Hair follicular keratinocyte (primary cell): ENCODE measurements at places on chromosomes 12 and 14. TPM values are rescaled to one million over a fixed set of nuclear protein-coding genes. Genes with fewer than 3 reads are reported as not detected.

The SPATS2 gene
- 24.4 and 31.1 TPM in 2 replicates for total RNA-seq

The HNF1A gene
- total RNA-seq, result not detected in 2 replicates

The TXNDC16 gene
- total RNA-seq, result 2.2 and 2.7 TPM in 2 replicates

The GPR135 gene
- 0.15 and 0.23 TPM in 2 replicates for total RNA-seq

The NRXN3 gene
- 0.27 TPM in 1 of 2 replicates, not detected in the other for total RNA-seq

The ACRBP gene
- total RNA-seq, result 0.16 TPM in 1 of 2 replicates, not detected in the other

The GZMH gene
- not detected in 2 replicates for total RNA-seq

The ACADS gene
- total RNA-seq, result 8.5 and 19.1 TPM in 2 replicates

The CMA1 gene
- total RNA-seq, result not detected in 2 replicates

The TECPR2 gene
- 4.3 and 8.1 TPM in 2 replicates for total RNA-seq

The CCDC175 gene
- not detected in 2 replicates for total RNA-seq

The AICDA gene
- not detected in 2 replicates for total RNA-seq

The GLIPR1L1 gene
- total RNA-seq, result not detected in 2 replicates

The GLT1D1 gene
- not detected in 2 replicates for total RNA-seq

The OTX2 gene
- not detected in 2 replicates for total RNA-seq

The PIK3C2G gene
- total RNA-seq, result 2.2 and 7.7 TPM in 2 replicates

The ZDHHC22 gene
- total RNA-seq, result not detected in 2 replicates

The KLRB1 gene
- total RNA-seq, result not detected in 2 replicates

The PLEK2 gene
- total RNA-seq, result 370 and 371 TPM in 2 replicates

The PAWR gene
- 32.3 and 42.3 TPM in 2 replicates for total RNA-seq

The TOMM20L gene
- total RNA-seq, result not detected in 2 replicates

The KRT80 gene
- total RNA-seq, result 0.11 and 0.55 TPM in 2 replicates

The NPFF gene
- total RNA-seq, result not detected in 2 replicates
